Bone marrow (tissue), 2 donors: ENCODE measurements at places on chromosomes 7 and 10.
A peak's percentile ranks its signal among the peaks of the same experiment; 100 is the strongest.

- DNase-seq = no peak
These were observed 83.4 kb upstream of the TNRC18 start for GRCh38 chr7:5507013-5507412.

GRCh38 chr7:111951052-111951451 is 255.1 kb downstream of the DOCK4 start:
- no peak for DNase-seq

GRCh38 chr7:124575176-124575575 is 190.4 kb downstream of the GPR37 start:
- DNase-seq = no peak

DNA sequence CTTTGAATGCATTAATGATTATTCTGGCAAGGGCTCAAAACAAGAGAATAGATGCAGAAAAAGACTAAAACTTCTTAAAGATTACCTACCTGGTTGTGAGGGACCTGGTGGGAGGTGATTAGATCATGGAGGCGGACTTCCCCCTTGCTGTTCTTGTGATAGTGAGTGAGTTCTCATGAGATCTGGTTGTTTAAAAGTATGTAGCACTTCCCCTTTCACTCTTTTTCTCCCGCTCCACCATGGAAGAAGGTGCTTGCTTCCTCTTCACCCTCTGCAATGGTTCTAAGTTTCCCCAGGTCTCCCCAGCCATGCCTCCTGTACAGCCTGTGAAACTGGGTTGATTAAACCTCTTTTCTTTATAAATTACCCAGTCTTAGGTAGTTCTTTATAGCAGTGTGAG is 226.6 kb downstream of the ARHGAP12 start:
- no peak for DNase-seq

GRCh38 chr7:132464740-132465139 is 111.5 kb downstream of the PLXNA4 start:
- no peak for DNase-seq

DNA sequence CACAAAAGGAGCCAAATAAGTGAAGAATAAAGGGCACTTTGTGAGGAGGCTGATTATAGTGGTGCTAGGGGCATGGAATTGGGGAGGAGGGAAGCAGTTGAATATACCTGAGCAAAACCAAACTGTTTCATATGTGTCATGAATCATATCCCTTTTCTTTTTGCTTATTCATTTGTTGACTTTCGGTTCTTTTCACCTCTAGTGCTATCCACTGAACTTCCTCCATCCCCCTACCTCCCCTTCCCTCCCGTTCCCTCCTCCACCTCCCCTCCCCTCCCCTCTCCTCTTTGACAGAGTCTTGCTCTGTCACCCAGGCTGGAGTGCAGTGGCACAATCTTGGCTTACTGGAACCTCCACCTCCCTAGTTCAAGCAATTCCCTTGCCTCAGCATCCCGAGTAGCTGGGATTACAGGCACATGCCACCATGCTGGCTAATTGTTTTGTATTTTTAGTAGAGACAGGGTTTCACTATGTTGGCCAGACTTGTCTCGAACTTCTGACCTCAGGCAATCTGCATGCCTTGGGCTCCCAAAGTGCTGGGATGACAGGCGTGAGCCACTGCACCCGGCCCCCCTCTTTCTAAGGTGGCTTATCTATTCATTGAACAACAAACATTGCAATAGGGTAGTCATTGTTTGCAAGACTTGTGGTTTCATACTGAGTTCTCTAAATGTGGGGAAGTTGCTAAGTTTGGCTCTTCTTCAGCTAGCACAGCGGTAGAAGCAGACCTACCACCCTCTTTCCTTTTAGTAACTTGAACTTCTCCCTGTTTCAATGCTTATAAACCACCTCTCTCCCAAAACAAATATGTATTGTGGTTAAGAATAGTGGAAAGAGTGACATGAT is 150.4 kb upstream of the PRPS1L1 start:
- DNase-seq = peak; percentile 88

- no peak for DNase-seq
These were observed 847 bp upstream of the SCIN start for GRCh38 chr7:12569673-12570072.
